ENCODE measurements at places on chromosomes 3 and 15.

DNA sequence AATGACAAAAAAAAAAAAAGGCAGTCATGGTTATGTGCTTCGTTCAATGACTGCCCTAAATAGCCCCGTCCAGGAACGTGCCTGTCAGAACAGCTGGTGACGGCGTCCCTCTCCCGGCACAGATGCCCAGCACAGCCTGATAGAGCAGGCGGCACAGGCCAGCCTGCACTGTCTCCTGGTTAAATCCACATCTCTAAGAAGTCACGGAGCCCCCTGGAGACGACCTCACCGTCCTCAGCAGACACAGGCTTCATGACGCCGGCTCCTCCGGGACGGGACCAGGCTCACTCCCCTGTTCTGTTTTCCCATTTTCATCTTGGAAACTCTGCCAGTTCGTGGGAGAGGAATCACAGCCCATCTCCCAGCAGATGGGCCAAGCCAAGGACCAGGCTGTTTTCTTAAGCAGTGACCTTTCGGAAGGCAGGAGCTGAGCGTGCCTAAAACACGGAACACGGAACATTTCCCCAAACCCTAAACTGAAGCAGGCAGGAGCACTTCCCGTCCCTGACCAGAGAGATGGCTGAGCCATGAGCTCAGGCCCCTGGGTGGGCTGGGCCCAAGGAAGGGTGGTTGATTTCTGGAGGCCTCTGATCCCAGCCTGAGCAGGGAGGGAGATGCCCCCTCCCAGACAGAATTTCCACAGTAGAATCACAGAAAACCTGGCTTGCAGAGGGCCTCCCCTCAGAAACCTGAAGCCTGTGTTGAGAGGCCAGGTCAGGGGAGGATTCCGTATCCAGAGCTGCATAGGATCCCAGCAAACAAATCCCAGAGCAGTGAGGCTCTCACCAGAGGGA lies 35.9 kb downstream of the ADCY5 start:
- DNase-seq, result no peak

GRCh38 chr3:152232001-152232400 lies 36.7 kb upstream of the MBNL1 start:
- DNase-seq, result no peak

DNA sequence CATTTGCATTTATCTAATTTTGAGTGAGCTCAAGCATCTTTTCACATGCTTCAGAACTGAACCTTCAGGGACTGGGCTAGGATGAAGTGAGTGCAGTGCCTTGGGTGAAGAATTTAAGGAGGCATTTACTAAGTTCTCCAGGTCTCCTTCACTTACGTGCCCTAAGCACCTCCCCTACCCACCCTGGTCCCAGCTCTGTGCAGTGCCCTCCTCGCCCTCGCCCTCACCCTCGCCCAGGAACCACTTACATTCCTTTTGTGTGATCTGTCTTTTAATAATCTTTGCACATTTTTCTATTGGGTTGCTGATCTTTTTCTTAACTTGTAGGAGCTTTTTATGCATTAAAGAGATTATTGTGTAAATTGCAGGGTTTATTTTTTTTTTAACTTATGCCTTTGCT lies 322.6 kb downstream of the THSD4 start:
- no peak for DNase-seq

DNA sequence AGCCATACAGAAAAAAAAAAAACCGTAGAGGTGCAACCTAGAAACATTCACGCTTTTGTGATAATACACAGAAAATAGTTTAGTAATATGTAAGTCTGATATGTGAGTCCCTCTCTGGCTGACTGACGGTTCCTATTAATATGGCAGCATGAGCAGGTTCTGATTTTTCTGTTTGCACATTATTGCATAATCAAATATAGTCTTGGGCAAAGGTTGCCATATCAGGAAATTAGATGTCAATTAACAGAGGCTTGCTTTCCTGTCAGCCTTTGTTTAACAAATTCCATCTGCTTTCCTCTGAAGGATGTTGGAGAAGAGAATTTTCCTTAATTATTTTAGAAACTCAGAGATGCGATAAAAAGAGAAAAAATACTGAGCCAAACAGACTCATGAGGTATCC lies 14.8 kb downstream of the GABRB3 start:
- no peak for DNase-seq

GRCh38 chr3:99984139-99984538 lies 130.2 kb downstream of the FILIP1L start:
- no peak for DNase-seq

- no peak for DNase-seq
These were observed 310.4 kb downstream of the PLCL2 start for GRCh38 chr3:17195192-17195611.

DNA sequence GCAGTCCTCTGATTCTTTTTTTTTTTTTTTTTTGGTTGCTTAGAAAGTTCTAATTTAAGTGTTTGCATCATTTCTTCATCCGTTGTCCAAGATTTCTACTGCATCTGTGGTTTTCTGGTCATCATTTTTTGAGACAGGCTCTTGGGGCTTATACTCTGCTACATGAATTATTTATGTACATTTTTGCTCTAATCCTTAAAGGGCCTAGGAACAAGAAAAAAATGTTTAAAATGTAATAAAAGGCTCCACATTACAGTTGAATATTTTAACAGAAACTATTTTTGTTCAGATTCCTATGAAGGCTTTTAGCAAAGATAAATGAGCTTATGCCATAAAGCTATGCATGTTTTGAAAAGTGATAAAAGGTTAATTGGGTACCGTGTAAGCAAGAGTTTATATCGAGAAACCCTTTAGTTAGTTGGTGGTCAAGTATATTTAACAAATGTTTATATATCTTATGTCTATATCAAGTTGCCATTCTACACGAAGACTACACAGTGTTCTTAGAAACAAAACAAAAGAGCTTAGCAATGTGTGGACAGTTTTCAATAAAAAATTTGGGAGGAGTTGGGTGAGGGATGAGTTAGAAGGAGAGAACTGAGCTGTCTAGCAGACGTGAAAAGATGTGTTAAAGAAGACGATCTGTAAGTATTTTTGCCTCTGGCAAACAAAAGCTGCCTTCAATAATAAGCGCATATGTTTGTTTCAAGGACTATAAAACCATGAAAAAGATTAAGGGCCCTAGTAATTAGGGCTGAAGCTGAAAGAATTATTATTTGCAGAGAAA lies 563.6 kb upstream of the NAALADL2 start:
- DNase-seq, result no peak

- DNase-seq, result no peak
These were observed 8.4 kb downstream of the GMNC start for GRCh38 chr3:190854062-190854461.

DNA sequence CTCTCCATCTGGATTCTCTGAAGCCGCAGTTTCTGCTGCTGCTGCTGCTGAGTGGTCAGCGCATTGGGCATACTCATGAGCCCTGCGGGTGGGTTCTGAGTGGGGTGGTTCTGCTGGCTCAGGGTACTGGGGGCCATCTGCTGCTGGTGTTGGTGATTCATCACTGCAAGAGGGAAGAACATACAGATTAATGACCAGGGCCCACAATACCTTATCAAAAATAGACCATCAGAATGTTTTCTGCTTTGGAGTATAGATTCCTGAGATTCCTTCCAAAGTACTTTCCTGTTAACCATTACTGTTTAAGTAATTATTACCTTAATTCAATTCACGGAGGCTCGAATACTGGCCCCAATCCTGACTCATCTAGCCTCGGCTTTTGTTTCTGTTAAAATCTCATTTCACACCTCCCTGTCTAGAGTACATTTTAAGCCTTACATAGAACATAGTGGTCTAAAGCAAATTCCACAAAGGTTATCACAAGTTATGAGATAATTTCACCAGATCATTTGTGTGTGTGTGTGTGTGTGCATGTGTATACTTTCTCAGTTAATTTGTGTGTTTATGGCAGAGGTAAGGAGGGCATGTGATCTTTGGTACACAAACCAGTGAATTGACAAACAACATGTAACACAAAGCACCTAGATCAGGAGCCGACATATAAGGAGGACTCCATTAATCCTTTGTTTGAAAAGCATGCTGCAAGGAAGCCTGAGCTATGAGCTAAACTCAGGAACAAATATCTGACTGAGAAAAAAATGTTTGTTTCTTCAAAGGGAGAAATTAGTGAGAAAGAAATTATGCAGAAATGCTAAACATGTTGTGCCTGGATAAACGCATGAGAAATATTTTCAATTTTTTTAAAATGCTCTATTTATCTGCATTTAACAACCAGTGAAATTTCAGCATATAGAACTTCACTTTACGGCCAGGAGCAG lies 68.1 kb downstream of the TM4SF4 start:
- no peak for DNase-seq

- no peak for DNase-seq
These were observed 7.2 kb downstream of the GXYLT2 start for GRCh38 chr3:72894976-72895552.

- no peak for DNase-seq
These were observed 121.5 kb downstream of the MCTP2 start for GRCh38 chr15:94352636-94353487.

DNA sequence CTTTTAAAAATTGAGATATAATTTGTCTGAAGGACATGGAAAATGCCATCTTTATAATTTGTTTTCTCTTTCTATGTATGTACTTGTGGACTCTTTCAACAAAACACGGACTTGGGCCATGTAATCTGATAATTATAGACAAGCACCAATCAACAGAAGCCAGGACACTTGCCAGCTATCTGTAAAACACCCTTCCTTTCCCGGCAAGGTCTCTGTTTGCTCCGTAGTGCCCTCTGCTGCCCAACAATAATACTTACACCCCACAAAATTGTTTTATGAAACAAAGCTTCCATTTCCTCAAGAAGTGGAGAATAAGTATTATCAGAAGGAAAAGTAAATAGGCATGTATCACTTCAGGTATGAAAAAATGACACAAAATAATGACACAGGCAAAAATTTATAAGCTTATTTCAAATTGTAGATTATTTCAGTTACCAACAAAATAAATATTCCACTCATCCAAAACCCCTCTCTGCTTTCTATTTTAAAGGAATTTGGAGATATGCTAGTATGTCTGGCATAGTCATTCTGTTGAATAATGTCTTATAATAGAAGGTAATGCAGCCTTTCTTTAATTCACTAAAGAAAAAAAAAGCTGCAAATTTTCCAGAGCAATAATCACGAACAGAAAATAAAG lies 32.8 kb downstream of the MYH15 start:
- DNase-seq, result peak; percentile 16

- DNase-seq, result no peak
These were observed 6.2 kb downstream of the TSC22D2 start for GRCh38 chr3:150414258-150414657.

DNA sequence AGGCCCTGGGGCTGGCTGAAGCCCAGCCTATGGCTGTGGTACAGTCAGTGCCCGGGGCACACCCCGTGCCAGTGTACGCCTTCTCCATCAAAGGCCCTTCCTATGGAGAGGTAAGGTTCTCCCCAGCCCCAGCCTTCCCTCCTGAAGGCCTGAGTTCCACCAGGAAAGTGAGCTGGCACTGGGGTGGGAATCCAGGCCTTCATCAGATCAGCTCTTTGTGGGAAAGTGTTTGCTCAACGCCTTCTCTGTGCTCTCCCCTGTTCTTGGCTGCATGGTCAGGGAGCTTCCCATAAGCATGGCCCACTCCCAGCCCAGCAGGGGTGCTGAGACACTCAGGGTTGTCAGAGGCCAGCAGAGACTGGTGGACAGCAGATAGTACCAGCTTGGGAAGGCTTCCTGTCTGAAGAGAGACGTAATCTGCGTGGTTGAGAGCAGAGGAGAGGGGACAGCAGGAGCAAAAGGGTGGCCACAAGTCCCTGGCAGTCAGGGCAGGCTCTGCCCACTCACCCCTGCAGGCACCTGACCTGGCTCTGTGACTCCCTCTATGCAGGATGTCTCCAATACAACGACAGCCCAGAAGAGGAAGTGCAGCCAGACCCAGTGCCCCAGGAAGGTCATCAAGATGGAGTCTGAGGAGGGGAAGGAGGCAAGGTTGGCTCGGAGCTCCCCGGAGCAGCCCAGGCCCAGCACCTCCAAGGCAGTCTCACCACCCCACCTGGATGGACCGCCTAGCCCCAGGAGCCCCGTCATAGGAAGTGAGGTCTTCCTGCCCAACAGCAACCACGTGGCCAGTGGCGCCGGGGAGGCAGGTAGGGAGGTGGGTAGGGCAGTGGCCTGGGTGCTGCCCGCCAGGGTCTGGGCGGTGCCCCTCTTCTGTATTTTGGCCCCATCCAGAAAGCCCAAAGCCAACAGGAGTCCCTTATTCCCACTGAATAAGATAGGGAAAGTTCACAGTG lies 38.4 kb downstream of the PML start:
- no peak for DNase-seq

- no peak for DNase-seq
These were observed 56.9 kb downstream of the TJP1 start for GRCh38 chr15:29765234-29765841.

- no peak for DNase-seq
These were observed 39.3 kb downstream of the SRP14 start for GRCh38 chr15:39999538-40000200.

GRCh38 chr15:32993285-32993684 lies 201.2 kb downstream of the FMN1 start:
- DNase-seq, result no peak

DNA sequence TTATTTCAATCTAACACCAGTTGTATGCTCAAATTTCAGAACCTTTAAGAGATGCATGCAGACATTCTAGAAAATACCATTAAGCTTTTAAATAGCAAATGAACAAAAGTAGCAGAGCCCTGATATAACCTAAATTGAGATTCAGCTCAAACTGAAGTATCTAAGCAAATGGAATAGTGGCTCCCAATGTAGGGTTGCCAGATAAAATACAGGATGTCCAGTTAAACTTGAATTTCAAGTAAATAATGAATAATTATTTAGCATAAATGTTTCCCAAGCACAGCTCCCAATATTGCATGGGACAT lies 171.1 kb upstream of the ATP11B start:
- DNase-seq, result no peak

DNA sequence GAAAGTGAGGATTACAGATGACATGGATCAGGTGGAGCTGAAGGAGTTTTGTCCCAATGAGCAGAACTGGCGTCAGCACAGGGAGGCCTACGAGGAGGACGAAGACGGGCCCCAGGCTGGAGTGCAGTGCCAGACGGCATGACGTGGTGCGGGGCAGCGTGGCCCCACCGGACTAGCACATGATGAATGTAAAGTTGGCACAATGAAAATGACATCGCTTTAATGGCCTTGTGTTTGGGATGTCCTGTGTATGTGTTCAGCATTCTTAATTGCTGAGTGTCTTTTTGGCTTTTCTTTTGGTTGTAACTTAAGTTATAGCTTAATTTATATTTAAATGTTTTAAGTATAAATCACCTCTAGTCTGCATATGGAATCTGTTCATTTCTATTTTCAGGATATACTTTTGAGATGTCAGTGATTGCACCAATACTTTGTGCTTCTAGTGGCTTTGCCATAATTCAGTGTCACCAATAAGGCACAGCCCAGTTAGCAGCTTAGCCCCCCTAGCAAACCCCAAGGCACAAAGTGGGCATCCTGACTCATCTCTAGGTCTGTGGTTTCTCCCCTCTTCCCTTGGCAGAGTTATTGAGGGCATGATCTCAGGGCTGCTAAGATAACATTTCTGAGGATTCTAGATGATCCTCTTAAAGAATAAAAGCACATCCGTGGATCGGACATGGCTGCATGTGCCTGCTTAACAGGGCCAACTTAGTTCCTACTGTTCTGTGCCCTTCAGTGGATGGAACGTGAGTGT lies 16.1 kb downstream of the DNAJA4 start:
- DNase-seq, result no peak
